Memory B cell (primary cell): ENCODE measurements at places on chromosomes 3 and 15.
A peak's percentile ranks its signal among the peaks of the same experiment; 100 is the strongest.

DNA sequence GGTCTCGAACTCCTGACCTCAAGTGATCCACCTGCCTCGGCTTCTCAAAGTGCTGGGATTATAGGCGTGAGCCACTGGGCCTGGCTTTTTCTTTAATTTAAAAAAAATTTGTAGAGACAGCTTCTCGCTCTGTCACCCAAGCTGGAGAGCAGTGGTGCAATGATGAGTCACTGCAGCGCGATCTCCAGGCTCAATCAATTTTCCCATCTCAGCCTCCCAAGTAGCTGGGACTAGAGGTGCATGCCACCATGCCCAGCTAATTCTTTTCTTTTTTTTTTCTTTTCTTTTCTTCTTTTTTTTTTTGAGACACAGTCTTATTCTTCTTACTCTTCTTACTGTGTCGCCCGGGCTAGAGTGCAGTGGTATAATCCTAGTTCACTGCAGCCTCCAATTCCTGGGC lies 19.8 kb downstream of the TUBGCP4 start:
- H3K4me3 ChIP-seq, result no peak overlapping the region
- H3K36me3 ChIP-seq, result peaks cover 28% of the 10 kb centered on the region
- H3K4me1 ChIP-seq, result no peaks in the 10 kb centered on the region
- no peak overlapping the region for H3K27ac ChIP-seq
- H3K27me3 ChIP-seq, result no peaks in the 10 kb centered on the region
- DNase-seq, result no peak

DNA sequence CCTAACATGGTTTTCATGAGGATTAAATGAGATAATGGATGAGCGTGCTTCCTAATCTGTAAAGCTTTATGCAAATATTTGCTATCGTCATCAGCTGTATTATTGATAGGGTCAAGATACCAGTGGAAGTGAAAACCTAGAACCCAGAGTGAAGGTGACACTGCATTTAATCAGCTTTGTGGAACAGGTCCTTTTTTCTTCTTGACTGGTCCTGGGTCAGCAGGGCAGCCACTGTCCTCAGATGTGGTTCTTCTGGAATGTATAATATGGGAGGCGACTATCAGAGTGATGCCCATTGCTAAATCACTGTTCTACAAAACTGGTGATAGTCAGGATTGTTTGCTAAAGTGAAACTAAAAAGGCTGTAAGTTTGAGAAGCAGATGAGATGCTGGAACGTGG lies 41.4 kb downstream of the SORD start:
- peaks cover 8% of the 10 kb centered on the region for H3K4me1 ChIP-seq
- H3K4me3 ChIP-seq, result no peak overlapping the region
- no peaks in the 10 kb centered on the region for H3K27me3 ChIP-seq
- peaks cover 16% of the 10 kb centered on the region for H3K36me3 ChIP-seq
- DNase-seq, result no peak

- peaks cover 8% of the 10 kb centered on the region for H3K4me1 ChIP-seq
- DNase-seq, result no peak
- peaks cover 30% of the 10 kb centered on the region for H3K27me3 ChIP-seq
- H3K36me3 ChIP-seq, result no peaks in the 10 kb centered on the region
- H3K4me3 ChIP-seq, result peak overlapping the region; percentile 18
Measured at GRCh38 chr3:45143673-45144671, 2.2 kb downstream of the CDCP1 start.

DNA sequence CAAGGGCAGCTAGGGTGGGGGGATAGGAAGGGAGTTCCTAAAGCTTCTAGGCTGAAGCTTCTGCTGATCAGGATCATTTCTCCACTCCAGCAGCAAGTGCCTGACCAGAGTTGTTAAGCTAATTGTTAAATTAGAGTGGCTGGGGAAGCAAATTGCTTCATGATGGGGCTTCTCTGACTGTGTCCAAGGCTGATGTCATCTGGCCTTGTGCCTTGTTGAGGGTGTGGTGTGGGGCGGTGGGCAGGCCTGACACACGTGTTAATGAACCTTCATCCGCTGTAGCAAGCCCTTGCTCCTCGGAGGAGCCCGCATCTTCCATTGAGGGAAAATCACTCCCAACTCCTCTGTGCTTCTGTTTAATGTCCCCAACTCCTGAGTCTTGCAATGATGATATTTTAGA lies 84.3 kb upstream of the ROPN1 start:
- no peak overlapping the region for H3K27ac ChIP-seq
- no peak for DNase-seq
- H3K36me3 ChIP-seq, result no peaks in the 10 kb centered on the region
- no peak overlapping the region for H3K4me3 ChIP-seq
- H3K27me3 ChIP-seq, result peaks cover 13% of the 10 kb centered on the region
- H3K4me1 ChIP-seq, result no peaks in the 10 kb centered on the region

GRCh38 chr3:123148772-123149171 lies 53.0 kb upstream of the SEC22A start:
- no peak overlapping the region for H3K27ac ChIP-seq
- H3K4me3 ChIP-seq, result no peak overlapping the region
- no peak for DNase-seq
- peaks cover 26% of the 10 kb centered on the region for H3K36me3 ChIP-seq
- H3K4me1 ChIP-seq, result peaks cover 7% of the 10 kb centered on the region
- no peaks in the 10 kb centered on the region for H3K27me3 ChIP-seq

GRCh38 chr3:179842061-179842460 lies 189.2 kb downstream of the USP13 start:
- H3K27ac ChIP-seq, result no peak overlapping the region
- no peaks in the 10 kb centered on the region for H3K4me1 ChIP-seq
- no peak overlapping the region for H3K4me3 ChIP-seq
- peaks cover 7% of the 10 kb centered on the region for H3K27me3 ChIP-seq
- H3K36me3 ChIP-seq, result no peaks in the 10 kb centered on the region

DNA sequence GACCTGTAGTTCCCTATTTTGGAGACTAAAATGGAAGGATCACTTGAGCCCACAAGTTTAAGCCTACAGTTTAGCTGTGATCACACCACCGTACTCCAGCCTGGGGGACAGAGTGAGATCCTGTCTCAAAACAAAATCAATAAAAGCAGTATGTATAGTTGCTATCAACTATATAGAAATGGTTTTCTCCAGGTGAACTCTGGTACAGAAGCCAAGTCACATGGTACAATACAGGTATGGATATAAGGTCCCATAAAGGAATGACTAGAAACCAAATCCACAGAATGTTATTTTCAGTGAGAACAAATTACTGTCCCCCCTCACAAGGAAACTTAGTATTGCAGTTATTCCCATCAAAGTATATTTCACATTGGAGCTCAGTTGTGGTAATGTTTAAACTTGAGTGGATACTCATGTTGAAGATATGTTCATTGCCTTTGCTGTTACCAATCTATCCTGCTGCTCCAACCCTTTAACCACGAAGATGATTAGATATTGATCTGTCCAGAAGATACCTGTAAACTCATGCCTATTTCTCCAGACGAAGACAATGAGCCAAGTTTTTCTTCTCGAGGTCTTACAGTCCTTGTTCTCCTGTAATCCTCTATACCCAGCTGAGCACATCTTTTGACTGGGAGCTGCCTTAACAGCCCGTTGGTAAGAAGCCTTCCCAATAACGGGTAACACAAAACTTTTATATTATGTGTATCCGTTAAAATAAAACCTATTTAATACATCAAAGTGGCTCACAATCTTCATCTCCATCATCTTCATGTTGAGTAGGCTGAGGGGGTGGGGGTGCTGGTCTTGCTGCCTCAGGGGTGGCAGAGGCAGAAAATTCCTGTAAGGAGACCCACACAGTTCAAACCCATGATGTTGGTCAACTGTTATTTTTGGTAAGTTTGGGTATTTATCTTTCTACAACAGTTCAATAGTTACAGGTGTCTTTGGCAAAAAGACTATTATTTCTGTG lies 24.6 kb downstream of the TRA2B start:
- H3K27me3 ChIP-seq, result no peaks in the 10 kb centered on the region
- DNase-seq, result no peak
- H3K27ac ChIP-seq, result peak overlapping the region; percentile 62
- H3K4me3 ChIP-seq, result no peak overlapping the region

- no peak for DNase-seq
- H3K4me3 ChIP-seq, result no peak overlapping the region
- H3K4me1 ChIP-seq, result peaks cover 10% of the 10 kb centered on the region
Measured at GRCh38 chr3:171163101-171164066, 136.9 kb upstream of the SLC2A2 start.

GRCh38 chr3:134381831-134382442 lies 7.7 kb upstream of the AMOTL2 start:
- peaks cover 5% of the 10 kb centered on the region for H3K4me1 ChIP-seq
- no peak overlapping the region for H3K27ac ChIP-seq
- no peaks in the 10 kb centered on the region for H3K36me3 ChIP-seq
- H3K4me3 ChIP-seq, result no peak overlapping the region
- no peak for DNase-seq
